ENCODE measurements at places on chromosomes 7 and 10.

DNA sequence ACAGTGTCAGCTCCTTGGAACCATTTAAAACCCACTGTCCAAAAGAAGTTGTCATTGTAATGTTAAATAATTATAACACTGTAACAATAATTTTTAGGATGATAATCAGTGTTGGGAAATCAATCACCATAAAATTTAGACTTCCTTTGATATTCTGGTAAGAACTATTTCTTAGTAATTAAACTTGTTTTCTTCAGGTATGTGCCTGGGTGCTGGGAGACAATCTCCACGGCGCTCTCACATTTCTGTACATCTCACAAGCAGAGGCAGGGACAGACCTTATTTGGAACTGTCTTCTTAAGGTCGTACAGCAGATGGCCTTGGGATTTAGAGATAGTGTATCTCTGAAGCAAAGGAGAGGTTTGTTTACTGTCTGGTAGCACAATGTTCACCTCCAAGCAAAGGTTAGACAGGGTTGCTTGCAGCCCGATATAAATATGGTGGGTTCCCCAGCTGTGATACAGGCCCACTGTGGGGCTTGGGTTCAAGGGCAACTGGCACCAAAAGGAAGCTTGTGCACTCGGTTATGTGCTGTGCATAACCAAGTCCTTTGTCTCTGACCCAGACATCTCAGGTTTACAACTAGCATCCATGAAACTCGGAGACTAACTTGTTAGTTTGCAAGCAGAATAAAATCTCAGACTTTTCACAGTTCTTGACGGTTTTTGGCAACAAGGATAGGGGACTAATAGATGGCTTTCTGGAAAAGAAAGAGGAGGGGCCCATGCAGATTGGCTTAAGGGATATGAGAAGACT lies 125.5 kb downstream of the RNF32 start:
- DNase-seq: no peak

GRCh38 chr7:76310102-76310957 lies 7.9 kb downstream of the HSPB1 start:
- DNase-seq: no peak

- DNase-seq: no peak
Observed at GRCh38 chr7:73706126-73707044, 13.1 kb downstream of the STX1A start.

DNA sequence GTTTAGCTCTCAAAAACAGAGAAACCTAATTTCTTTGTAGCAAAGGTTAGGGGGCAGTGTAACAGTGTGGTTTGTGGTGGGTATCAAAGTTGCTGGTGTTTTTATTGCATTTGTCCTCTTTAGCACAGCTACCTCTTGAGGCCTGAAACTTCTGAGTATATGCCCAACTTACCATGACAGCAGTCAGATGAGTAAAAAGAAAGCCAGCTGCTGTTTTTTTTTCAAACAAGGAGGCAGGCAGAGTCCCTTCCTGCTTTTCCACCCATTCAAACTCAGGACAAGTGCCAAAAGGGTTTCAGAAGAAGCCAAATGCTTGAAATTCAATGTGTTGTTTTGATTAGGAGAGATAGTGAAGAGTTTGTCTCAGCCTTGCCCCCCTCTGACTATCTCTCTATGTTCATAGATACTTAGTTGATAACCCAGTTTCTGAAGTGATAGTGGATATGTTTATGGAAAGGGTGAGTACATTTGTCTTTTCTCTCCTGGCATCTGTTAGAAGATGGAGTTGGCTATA lies 23.1 kb downstream of the GBF1 start:
- peak; percentile 31 for DNase-seq

GRCh38 chr10:63819753-63820329 lies 298.6 kb downstream of the REEP3 start:
- peak; percentile 72 for DNase-seq

- no peak for DNase-seq
Observed at GRCh38 chr7:141475679-141476078, 75.5 kb upstream of the AGK start.

DNA sequence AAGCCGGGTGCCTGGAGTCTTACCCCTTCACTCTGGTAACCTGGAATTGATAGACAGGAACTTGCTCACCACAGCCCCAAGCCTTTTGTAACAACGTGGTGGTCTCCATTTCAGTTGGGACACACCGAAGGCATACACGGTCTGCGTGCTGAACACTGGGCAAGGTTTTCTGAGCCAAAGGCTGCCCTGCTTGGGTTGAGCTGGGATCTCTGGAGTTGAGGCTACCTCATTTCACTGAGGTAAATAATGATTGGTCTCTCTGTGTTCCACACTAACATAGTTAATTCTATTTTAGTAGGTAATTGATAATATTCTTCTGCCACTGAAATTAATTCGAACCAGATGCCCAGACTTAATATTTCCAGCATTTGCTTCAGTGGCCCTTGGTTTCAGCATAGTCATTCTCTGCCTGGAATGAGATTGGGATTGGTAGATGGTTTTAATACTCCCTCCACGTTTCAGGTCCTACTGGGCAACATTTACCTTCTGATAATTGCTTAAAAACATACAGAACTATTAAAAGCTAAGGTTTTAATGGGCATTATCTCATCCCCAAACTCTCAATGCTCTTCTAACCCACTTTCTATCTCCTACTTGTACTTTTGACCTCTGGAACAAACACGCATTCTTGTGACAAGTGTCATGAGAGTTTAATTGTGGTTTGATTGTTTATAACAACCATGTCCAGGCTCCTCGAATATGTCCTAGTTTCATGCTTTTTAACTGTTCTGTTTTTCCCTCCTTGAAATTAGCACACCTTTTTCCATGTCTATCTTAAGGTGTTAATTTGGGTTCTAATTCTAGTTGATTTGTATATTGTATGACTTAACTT lies 202.3 kb upstream of the KLF6 start:
- DNase-seq: no peak

- peak; percentile 63 for DNase-seq
Observed at GRCh38 chr10:80408242-80409101, at the start of gene PRXL2A. Gene PRXL2A (plus strand): TSS chr10:80408551. CDS start chr10:80420468, 11,917 bp downstream.

DNA sequence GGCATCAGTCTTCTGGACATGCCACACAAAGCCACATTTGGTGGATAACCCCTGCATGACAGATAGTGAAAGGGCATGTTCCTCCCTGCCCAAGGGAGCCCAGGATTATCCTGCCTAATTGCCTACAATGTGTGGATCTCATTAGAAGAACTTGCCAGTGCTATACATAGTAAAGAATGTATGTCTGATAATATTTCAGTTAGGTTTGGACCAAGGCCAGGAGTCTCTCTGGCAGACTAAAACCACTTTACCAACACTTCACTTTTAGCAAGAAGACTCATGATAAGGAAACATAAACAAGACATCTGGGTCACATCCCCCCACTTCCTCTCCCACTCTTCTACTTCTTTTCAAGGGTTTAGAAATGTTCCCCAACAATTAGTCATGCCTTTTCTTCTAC lies 196.7 kb downstream of the MTERF1 start:
- DNase-seq: peak; percentile 91

- DNase-seq: peak; percentile 67
Observed at GRCh38 chr10:50607356-50607925, 16.3 kb downstream of the SGMS1 start.

GRCh38 chr10:96721207-96721572 lies 876 bp upstream of the PIK3AP1 start:
- DNase-seq: no peak

GRCh38 chr10:88792661-88793060 lies 9.9 kb upstream of the LIPM start:
- peak; percentile 75 for DNase-seq

DNA sequence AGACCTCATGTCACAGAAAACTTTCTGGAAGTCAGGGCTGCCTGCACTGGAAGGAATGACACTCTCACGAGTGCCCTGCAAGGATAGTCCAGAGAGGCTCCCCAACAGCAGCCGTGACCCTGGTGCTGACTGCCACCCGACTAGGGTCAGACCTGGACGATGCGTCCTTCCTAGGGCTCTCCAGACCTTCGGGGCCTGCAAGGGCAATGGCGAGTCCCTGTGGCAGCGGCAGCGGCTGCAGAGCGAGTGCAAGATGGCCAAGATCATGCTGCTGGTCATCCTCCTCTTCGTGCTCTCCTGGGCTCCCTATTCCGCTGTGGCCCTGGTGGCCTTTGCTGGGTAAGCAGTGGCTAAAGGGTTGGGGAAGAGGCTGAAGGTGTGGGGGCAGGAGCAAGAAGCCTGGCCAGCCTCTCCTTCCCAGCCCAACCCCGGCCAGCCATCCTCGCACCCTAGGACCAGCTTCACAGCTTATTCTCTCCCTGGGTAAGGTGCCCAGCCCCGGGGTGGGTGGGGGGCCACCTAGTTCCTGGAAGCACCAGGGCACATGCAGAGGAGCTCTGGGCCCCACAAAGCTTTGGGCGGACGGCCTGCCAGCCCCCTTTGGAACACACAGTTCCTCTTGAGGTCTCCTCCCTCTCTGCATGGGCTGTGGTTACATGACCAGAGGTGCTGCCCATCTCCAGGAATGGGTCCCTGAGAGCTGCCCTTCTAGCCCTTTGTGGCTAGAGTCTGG lies 5.5 kb downstream of the OPN4 start:
- DNase-seq: no peak

GRCh38 chr10:97991871-97992270 lies 38.5 kb downstream of the CRTAC1 start:
- DNase-seq: peak; percentile 37

Data from fibroblast of villous mesenchyme (primary cell).